ENCODE measurements at places on chromosomes 13 and 19.
A peak's percentile ranks its signal among the peaks of the same experiment; 100 is the strongest.

DNA sequence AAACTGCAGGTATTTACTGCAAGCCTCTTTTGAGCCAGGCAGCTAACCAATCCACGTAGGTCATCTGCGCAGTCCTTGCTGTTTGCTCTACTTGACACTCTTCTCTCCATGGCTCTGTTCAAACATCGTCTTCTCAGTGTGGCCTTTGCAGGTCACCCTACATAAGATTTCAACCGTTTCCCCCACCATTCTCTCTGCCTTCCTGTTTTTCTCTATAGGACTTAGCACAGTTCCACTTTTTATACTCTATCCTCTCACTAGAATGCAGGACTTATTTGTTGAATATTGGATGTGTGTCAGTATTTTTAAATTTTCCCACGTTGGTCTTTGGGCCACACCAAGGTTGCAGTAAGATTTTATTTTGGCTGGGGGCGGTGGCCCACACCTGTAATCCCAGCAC, 1.7 kb upstream of the FBXW9 start:
- DNase-seq: no peak

DNA sequence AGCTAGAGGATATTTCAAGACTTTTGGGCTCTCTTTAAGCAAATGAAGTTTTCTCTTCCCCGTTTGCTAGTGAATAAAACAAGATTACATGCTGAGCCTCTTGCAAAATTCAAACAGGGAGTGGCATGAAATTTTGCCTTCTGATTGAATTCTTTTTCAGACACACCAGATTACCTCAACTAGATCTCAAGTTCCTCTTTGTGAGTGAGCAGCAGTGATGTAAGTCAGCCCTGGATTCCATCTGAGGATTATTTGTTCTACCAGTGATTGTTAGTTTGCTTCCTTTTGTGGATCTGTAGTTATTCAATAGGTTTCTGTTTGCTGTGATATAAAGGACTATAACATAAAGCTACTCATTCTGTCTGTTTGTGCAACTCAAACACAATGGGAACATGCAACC, 407.7 kb downstream of the LMO7 start:
- DNase-seq: no peak

GRCh38 chr19:41540041-41540695, 35.8 kb upstream of the CEACAM21 start:
- no peak for DNase-seq

- DNase-seq: no peak
These were observed 39.8 kb upstream of the LATS2 start for GRCh38 chr13:21100994-21101757.

DNA sequence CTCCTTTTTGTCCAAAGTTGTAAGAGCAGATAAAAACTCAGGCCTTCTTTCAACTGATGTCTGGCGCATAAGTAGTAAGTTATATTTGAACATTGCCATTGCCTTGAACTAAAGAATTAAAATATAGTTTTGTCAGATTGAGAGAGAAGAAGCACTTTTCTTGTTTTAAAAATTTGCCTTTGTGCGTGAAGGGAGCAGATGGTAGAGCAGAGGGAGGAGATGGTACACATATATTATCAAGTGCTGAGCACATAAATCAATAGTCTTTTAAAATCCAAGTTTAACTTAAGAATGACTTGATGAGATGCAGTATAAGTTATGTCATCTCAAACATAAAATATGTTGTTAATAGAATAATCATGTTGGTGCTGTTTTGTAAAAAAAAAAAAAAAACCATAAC, 504.6 kb upstream of the KLHL1 start:
- no peak for DNase-seq

DNA sequence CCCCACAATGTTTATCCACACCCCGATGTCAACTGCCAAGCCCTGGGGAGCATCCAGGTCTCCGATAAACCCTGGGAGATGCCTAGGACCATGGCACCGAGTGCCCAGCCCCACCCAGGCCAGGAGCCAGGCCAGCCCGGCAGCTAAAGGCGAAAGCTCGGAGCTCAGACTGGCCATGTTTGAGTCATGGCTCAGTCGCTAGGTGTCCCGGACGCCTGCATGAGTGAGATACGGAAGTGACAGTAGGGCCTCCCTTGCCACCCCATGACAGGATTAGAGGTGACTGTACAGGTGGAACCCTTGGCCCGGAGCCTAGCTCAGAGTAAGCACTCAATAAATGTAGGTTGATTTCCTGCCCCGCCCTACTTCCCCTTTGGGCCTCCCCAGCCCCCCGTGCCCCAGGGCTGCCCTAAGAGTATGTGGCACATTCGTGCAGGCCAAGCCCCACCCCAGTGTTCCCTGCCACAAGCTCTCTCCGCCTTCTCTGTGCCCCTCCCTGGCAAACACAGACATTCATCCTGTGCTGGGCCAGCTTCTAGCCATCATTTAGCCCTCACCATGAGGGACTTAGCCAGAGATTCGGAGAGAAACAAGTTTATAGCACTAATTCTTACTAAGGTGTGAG, 5.8 kb upstream of the TPM4 start:
- peak; percentile 47 for DNase-seq

DNA sequence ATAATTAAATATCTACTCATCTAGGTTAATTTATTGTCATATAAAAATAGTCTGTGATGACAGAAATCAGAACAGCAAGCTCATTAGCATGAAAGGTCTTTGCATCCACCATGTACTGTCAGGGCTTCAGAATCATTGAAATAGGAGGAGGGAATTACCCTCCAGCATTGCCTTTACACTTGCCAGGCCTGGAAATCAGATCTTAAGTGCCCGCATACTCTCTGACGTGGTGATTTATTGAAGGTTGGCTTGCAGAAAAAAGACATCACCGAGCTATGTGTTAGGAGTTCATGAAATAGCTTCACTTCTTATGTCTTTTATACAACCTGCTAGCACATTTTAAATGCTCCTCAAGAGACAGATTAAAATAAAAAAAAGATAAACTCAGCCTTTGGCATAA, 661.7 kb upstream of the SLITRK1 start:
- no peak for DNase-seq

GRCh38 chr13:34065928-34066327, 248.0 kb downstream of the RFC3 start:
- DNase-seq: no peak

DNA sequence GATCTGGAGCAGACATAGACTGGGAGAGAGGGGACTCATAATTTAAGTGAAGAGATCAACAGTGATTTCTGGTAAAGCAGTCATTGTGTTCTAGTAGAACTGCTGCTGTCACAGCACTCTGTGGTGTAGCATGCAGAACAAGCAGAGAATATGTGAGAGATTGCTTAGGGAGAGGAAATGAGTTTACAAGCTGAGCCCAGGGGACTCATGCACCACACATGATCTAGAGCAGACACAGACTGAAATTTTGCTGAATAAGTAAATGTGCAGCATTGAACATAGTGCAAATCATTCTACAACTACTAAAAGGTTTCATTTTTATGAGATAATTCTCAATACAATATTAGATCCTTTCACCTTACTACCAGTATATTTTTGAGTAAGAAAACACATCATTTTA, 125.7 kb downstream of the MYO16 start:
- DNase-seq: no peak

GRCh38 chr13:51291341-51291740, 48.1 kb upstream of the SERPINE3 start:
- no peak for DNase-seq

- DNase-seq: no peak
These were observed 1.5 kb upstream of the IGSF23 start for GRCh38 chr19:44611812-44612295.

DNA sequence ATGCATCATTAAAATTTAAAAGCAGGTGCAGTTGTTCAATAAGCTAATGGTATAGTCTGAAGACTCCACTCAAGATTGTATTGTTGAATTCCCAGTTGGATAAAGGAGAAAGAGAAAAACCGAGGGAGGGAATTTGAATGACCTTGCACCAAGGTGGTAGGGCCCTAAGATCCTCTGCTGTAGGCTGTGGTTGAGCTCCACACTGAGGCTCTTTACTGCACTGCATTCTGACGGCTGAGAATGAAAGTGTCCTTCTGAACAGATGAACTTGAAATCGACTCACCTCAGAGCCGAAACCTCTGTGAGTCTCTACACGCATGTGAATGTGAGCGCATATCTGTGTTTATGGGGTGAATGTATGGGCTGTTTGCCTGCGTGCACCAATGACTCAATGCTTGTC, 388.9 kb upstream of the DACH1 start:
- no peak for DNase-seq
